Activated T-helper 1 cell treated with anti-CD3 and anti-CD28 coated beads, Interleukin-2, amount 50 U/mL, for 16 hours (primary cell): ENCODE measurements at places on chromosomes 1 and 21.

GRCh38 chr1:168531615-168532345, 12.0 kb downstream of the XCL2 start:
- DNase-seq = no peak

DNA sequence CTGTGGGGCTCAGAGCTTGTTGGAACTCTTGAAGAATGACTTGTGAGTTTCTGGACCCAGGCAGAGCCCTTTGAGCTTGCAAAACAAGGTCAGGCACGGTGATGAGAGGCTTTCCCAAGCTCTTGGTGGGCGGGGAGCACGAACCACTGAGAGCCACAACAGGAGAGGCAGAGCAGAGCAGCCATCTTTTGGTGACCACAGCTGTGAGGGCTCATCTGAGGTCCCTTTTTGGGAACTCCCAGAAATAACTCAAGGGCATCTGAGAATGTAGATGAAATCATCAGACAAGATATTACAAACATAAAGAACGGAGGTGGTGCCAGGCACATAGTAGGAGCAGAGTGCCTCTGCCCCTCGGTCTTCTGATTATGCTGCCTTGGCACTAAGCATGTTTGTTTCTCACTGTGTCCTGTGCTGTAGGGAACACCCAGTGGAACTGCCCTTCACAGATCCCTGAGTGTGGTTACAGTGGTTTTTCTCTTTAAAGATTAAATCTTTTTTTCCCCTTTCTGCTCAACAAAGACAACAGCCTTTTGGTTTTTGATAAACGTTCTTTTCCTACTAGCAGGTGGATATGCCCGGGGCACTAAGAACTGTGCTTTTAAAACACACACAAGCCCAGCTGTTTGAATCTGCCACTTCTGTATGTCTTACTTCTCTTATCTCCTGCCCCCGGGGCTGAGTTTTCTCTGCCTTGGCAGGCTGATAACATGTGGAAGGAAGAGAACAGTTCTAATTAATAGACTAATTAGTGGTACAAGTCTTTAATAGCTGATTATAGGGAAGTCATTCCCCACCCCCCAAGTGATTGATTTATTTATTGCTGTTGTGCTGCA, 37.7 kb downstream of the CD34 start:
- no peak for DNase-seq

GRCh38 chr1:63670164-63670563, 77.0 kb downstream of the PGM1 start:
- DNase-seq = no peak

DNA sequence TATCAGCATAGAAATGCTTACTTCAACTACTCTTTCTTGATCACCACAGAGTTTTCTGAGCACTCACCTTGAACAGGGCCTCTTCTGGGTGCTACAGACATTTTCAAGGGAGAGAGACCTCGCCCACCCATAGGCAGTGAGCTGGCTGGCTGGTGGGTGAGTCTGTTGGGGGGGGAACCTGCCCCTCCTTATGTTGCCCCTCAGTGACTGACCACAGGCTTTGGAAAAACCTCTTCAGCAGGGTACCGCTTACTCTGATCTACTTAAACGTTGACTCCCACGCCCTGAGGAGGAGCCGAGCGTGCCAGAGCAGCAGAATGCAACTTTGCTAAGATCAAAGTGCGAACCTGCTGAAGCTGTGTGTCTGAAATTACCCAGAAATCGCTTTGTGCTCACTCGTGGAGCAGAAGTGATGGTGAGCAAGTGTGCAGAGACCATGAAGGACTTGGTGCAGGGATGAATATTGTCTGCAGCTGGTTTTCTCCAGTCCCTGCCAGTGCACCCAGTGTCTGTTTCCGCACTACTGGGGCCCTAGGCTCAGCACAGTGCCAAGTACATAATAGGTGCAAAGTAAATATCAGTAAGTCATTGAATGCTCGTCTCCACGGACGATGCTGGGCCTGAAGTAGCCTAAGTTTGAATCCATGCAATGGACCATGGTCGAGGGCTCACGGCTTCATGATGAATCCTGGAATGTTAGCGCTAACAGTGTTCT, 158.7 kb upstream of the IRF2BP2 start:
- no peak for DNase-seq

DNA sequence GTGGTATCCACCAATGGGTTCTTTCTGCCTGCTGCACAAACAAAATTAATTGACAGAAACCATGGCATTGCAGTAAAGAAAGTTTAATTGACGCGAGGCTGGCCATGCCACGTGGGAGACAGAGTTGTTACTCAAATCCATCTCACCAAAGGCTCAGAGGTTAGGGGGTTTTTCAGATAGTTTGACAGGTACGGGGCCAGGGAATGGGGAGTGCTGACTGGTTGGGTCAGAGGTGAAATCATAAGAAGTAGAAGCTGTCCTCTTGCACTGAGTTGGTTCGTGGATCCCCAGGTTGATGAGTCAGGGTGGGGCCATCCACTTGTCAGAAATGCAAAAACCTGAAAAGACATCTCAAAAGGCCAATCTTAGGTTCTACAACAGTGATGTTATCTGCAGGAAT, 941 bp upstream of the TBCE start:
- DNase-seq = no peak

GRCh38 chr1:239619190-239619589, 232.8 kb downstream of the CHRM3 start:
- DNase-seq = no peak

DNA sequence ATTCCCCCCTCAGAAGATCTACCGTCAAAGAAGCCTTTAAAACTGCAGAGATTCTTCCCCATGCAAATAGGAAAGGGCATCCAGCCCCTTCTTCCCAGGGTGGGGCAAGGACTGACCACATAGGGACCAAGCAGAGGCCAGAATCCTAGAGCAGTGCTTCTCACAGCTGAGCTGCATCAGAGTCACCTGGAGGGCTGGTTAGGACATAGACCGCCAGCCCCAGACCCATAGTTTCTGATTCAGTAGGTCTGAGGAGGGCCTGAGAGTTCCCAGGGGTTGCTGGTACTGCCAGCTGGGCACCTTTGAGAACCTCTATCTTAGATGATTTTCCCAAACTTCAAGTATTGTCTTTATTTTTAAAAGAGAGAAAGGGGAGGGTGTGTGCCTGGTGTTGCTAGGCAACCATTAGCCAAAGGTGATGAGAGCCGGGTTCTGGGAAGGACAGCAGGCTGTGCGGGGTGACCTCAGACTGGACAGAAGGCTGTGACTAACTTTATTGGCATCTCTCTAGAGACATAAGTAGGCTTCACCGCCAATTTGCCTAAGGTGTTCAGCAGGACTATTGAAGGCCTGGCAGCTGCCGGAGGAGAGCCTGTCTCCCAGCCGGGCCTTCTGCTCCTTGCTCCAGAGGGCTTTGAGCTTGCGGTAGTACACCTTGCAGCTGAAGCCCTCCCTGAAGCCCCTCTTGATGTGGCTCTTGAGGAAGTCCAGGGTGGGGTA, 3.0 kb downstream of the SPATA46 start:
- DNase-seq = no peak

- no peak for DNase-seq
Observed at GRCh38 chr1:245682638-245683628, 528.1 kb downstream of the KIF26B start.

DNA sequence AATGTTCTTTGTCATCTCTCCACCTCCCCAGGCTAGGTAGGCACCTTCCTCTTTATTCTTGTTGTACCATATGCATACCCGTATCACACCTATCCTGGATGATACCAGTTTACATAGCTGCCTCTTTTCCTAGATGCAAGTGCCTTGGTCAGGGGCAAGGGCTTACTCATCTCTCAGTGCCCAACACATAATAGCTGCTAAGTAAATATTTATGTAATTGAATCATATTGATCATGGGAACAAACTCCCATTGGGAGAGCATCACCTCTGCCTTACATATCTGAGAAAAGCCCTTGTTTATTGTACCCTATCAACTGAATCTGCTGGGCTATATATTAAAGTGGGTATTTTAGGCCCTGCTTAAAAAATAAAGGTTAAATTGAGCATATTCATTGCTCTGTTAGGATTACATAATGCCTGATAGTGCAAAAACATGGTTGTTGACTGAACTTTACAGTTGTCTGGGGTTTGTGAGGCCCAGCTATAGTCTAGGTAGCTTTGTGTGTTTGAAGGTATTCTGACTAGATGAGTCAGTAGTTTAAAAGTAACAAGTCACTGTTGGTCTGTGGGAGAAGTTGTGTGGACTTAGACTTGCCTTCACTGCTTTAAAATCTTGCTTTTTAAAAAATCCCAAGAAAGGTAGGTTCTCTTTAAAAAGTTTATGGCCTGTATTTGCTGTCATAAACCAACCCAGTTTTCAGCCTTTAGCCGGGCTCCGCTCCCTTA, 82.6 kb downstream of the OLFML2B start:
- no peak for DNase-seq

DNA sequence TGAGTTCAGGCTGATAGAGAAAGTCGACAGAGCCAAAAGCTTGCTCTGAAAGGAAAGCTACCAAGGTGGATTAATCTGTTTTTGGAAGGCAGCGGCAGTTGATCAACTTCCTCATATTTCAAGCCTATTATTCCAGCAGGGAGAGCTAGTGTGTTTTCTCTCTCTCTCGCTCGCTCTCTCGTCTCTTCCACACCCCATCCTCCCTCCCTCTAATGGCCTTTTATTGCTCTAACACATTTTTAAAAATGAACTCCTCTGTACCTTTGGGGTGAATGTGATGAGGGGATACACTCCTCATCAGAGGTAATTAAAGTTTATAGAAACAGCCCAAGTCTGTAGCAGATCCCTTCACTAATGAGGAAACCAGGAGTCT, 126.4 kb downstream of the CLIC6 start:
- no peak for DNase-seq

- no peak for DNase-seq
Observed at GRCh38 chr1:215287362-215287761, 204.8 kb downstream of the KCNK2 start.

- DNase-seq = no peak
Observed at GRCh38 chr1:245485996-245486395, 331.2 kb downstream of the KIF26B start.

DNA sequence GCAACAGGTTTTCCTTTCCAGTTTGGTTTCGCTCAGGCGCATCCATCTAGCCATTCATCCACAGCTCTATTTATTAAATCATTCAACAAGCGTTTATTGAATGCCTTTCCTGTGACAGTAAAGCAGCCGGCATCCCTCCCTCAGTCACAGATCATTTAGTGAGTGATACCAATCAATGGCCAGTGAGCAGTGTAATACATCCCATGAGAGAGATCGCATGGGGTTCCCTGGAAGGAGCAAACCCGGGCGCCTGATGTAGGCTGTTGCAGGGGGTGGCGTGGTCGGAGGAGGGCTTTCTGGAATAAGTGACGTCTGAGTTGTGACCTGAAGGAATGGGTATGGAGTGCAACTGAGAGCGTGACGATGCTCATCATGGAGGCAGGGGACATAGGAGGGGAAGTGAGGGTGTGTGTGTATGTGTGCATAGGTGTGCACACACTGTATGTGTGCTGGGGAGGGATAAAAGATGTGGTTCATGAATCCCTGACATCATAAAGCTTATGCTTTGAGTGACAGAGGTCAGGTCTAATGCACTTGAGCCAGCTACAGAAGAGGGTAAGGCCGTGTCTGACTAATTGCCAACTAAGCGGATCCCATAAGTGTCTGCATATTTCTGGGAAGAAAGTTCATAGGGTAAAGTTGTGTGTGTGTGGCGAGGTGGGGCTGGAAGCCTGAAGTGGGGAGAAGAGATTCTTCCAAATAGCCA, 6.6 kb downstream of the FCMR start:
- DNase-seq = no peak

- DNase-seq = no peak
Observed at GRCh38 chr1:2855206-2856065, 53.9 kb upstream of the TTC34 start.

DNA sequence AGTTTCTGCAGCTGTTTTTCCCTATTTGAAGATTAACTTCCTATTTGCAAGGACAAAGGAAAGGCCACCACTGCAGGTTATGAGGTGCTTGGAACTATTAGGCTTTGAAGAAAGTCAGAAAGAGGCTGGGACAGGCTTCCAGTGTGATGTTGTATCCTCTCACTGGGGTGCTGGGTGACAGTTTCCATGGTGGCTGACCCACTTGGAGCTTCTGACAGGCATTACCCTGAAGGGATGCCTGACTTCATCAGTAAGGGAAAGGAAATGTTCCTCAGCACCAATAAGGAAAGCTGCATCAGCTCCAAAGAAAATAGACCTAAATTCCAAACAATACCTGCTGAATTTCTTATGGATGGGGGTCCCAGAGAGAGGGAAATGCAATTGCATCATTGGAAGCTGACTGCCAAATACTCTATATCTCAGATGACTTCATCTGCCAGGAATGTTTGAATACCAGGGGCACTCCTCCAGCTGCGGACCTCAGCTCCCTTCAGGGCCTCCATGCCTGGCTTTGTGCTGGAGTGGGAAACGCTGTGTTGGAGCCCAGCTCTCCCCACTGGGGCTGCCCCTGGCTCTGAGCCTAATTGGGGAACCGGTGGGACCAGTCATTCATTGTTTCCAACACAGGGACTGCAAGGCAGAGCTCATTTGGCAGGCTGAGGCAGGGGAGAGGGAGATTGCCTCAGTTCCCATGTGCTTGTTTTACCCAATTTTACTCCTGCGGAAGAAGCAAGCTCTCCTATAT, 76.6 kb downstream of the RGL1 start:
- DNase-seq = no peak

- DNase-seq = no peak
Observed at GRCh38 chr1:66166753-66167152, 367.2 kb upstream of the SGIP1 start.

DNA sequence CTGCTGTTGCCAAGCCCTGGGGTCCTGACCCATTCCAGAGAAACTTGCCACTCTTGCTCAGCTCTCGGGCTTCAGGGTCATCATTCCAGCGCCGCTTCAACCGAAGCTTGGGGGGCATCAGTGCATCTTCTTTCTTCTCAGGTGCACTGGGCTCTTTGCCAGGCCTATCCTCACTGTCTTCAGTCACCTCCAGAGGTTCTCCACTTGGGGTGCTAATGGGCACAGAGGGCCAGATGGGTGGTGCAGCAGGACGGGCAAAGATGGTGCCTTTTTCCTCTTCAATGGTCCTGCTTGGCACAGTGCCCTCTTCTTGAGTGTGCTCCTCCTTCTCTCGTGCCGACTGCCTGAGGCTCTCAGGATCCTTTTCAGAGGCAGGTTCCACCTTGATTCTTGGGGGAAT, 13.3 kb downstream of the ETV3 start:
- no peak for DNase-seq

GRCh38 chr1:59645893-59646292, 168.9 kb upstream of the HOOK1 start:
- DNase-seq = no peak

DNA sequence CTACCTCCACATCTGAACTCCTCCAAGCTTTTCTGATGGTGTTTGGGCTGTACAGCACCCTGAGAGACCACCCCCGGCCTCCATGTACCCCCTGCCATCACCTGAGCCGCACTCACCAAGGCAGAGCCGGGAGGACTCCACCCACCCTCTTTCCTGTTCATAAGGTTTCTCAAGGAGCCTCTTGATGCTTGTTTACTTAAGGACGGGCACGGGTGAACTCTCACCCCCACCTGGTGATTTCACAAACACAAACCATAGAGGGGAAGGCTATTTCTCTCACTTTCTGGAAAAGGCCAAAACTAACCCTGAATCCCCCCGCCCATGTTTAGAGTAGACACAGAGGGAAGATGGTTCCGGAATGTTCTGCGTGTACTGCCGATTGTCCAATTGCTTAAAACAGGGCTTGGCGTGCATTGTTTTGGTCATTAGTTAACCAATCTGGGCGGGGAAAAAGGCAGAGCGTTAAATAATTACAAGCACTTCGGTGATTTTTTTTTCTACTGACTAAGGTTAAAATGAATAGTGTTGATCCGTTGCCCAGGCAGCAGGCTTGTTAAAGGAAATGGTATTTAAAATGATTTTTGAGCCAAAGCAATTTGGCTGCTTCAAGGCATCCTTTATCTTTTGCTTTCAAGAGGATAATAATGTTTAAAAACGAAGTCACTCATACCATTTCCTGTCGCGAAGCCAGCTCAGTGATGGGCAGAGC, 279.8 kb upstream of the VAMP3 start:
- DNase-seq = no peak
